Naive B cell (primary cell): ENCODE measurements at places on chromosomes 1 and 21.

- no peak overlapping the region for H3K4me3 ChIP-seq
- DNase-seq = no peak
- H3K4me1 ChIP-seq = no peaks in the 10 kb centered on the region
- peaks cover 13% of the 10 kb centered on the region for H3K27me3 ChIP-seq
Observed at GRCh38 chr1:186152620-186153239, 222.3 kb downstream of the TPR start.

GRCh38 chr1:52140633-52141512, 1.0 kb upstream of the ZFYVE9 start:
- peaks cover 44% of the 10 kb centered on the region for H3K27me3 ChIP-seq
- peak overlapping the region; percentile 12 for H3K27ac ChIP-seq
- peaks cover 9% of the 10 kb centered on the region for H3K4me1 ChIP-seq
- H3K4me3 ChIP-seq = peak overlapping the region; percentile 81

- H3K27ac ChIP-seq = no peak overlapping the region
- no peak for DNase-seq
Observed at GRCh38 chr21:39011911-39012310, 171.3 kb downstream of the PSMG1 start.

- H3K4me1 ChIP-seq = no peaks in the 10 kb centered on the region
- peaks cover 16% of the 10 kb centered on the region for H3K27me3 ChIP-seq
- no peaks in the 10 kb centered on the region for H3K36me3 ChIP-seq
- H3K4me3 ChIP-seq = no peak overlapping the region
Observed at GRCh38 chr1:55352811-55353180, 137.6 kb upstream of the USP24 start.

GRCh38 chr1:65230731-65231481, 78.4 kb upstream of the DNAJC6 start:
- H3K4me3 ChIP-seq = no peak overlapping the region
- DNase-seq = no peak
- no peaks in the 10 kb centered on the region for H3K4me1 ChIP-seq
- H3K27ac ChIP-seq = no peak overlapping the region
- H3K27me3 ChIP-seq = peaks cover 12% of the 10 kb centered on the region

- no peak for DNase-seq
- no peak overlapping the region for H3K27ac ChIP-seq
- H3K4me3 ChIP-seq = no peak overlapping the region
- peaks cover 13% of the 10 kb centered on the region for H3K4me1 ChIP-seq
- H3K27me3 ChIP-seq = no peaks in the 10 kb centered on the region
Observed at GRCh38 chr1:212401838-212402582, 12.7 kb downstream of the PACC1 start.

- peak overlapping the region; percentile 46 for H3K27ac ChIP-seq
- H3K4me1 ChIP-seq = peaks cover 21% of the 10 kb centered on the region
- H3K4me3 ChIP-seq = no peak overlapping the region
- H3K27me3 ChIP-seq = peaks cover 13% of the 10 kb centered on the region
- no peaks in the 10 kb centered on the region for H3K36me3 ChIP-seq
Observed at GRCh38 chr1:14254251-14254650, 344.2 kb upstream of the KAZN start.

DNA sequence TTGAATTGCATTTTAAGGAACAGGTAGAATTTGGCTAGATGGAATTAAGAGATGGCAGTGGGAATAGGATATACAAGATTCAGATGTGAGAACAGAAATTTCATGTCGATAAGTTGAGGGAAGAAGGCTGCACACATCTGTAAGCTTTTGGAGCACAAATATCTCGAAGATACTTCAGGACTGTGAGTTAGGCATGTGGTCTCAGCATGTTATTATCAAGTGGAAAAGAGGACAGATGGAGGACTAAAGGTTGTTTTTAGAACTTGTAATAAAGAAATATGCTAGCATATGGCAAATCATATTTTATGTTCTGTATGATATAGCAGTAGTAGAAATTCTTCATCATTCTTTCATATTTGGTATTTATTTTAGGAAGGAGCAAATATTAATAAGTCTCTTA, 61.5 kb downstream of the KIF1B start:
- no peak overlapping the region for H3K4me3 ChIP-seq
- no peaks in the 10 kb centered on the region for H3K27me3 ChIP-seq
- H3K4me1 ChIP-seq = no peaks in the 10 kb centered on the region
- no peaks in the 10 kb centered on the region for H3K36me3 ChIP-seq
- no peak overlapping the region for H3K27ac ChIP-seq

- no peak overlapping the region for H3K27ac ChIP-seq
- peaks cover 42% of the 10 kb centered on the region for H3K27me3 ChIP-seq
- H3K36me3 ChIP-seq = no peaks in the 10 kb centered on the region
- DNase-seq = no peak
- H3K4me3 ChIP-seq = peak overlapping the region; percentile 37
Observed at GRCh38 chr1:109252167-109252892, 3.0 kb downstream of the CELSR2 start.

- no peak for DNase-seq
- H3K4me1 ChIP-seq = peaks cover 37% of the 10 kb centered on the region
- H3K27ac ChIP-seq = peak overlapping the region; percentile 99
- H3K36me3 ChIP-seq = no peaks in the 10 kb centered on the region
- peak overlapping the region; percentile 96 for H3K4me3 ChIP-seq
Observed at GRCh38 chr1:28642056-28642846, 616 bp downstream of the TAF12 start.

- H3K27ac ChIP-seq = no peak overlapping the region
- H3K4me3 ChIP-seq = no peak overlapping the region
- H3K4me1 ChIP-seq = peaks cover 20% of the 10 kb centered on the region
- H3K27me3 ChIP-seq = no peaks in the 10 kb centered on the region
Observed at GRCh38 chr1:24421502-24421901, 5.9 kb downstream of the NIPAL3 start.

GRCh38 chr21:46340998-46341397, 17.0 kb downstream of the PCNT start:
- H3K4me1 ChIP-seq = peaks cover 4% of the 10 kb centered on the region
- no peak overlapping the region for H3K27ac ChIP-seq
- H3K36me3 ChIP-seq = peaks cover 19% of the 10 kb centered on the region
- no peak for DNase-seq
- no peaks in the 10 kb centered on the region for H3K27me3 ChIP-seq
- H3K4me3 ChIP-seq = no peak overlapping the region

DNA sequence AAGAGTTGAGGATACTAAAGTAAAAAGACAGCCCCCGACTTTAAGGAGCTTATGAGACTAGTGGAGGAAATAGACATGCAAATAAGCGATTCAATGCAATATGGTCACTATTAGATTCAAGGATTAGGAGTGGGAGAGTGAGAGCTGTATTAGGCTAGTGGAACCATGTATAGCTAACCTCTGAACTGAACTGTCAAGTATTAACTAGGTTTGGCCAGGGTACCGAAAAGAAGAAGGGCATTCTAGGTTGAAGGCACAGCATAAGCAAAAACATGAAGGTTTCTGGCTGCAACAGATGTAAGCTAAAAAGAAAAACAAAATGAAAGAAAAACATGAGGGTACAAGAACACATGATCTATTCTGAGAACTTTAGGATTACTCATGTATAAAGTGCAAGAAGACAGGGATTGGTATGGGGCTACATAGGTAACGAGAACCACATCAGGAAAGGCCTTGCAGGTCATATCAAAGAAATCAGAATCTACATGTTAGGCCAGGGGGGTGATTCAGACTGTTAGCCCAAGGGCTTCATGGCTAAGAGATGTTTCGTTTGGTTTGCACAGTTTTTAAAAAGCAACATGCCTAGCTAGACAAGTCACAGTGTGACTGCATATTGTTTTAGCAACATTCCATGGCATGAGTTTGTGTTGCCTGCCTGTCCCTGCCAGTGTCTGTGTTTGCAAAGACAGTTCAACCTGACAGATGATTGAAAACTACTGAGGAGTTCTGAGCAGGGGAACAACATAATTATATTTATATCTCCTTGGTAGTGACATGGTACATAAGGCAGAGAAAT, 54.4 kb upstream of the HAO2 start:
- no peaks in the 10 kb centered on the region for H3K36me3 ChIP-seq
- H3K4me3 ChIP-seq = no peak overlapping the region
- DNase-seq = no peak
- no peaks in the 10 kb centered on the region for H3K4me1 ChIP-seq

GRCh38 chr1:42993502-42994136, 35.0 kb upstream of the SLC2A1 start:
- H3K36me3 ChIP-seq = peaks cover 14% of the 10 kb centered on the region
- no peaks in the 10 kb centered on the region for H3K27me3 ChIP-seq
- H3K4me1 ChIP-seq = peaks cover 26% of the 10 kb centered on the region
- DNase-seq = peak; percentile 68

GRCh38 chr1:3903141-3904005, 3.3 kb upstream of the C1orf174 start:
- H3K27ac ChIP-seq = no peak overlapping the region
- no peak for DNase-seq
- H3K36me3 ChIP-seq = no peaks in the 10 kb centered on the region
- peaks cover 21% of the 10 kb centered on the region for H3K4me1 ChIP-seq
- H3K27me3 ChIP-seq = no peaks in the 10 kb centered on the region

DNA sequence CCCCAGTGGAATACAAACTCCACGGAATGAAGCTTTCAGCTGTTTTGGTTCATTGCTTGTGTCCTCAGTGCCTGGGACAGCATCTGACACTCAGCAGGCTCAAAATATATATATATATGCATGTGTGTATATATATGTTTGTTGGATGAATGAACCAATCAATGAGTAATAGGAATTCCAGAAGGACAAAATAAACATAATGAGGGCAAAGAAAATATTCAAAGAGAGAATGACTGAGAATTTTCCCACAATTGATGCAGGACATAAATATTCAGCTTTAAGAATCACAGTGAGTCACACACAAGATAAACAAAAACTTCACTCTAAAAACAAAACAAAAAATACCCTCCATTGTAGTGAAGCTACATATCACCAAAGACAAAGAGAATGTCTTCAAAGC, 64.0 kb downstream of the CHD5 start:
- no peaks in the 10 kb centered on the region for H3K4me1 ChIP-seq
- H3K27ac ChIP-seq = no peak overlapping the region
- no peaks in the 10 kb centered on the region for H3K36me3 ChIP-seq

GRCh38 chr1:197200272-197200899, 53.9 kb upstream of the ASPM start:
- H3K4me1 ChIP-seq = peaks cover 67% of the 10 kb centered on the region
- peak overlapping the region; percentile 95 for H3K4me3 ChIP-seq
- no peaks in the 10 kb centered on the region for H3K36me3 ChIP-seq
- peak overlapping the region; percentile 96 for H3K27ac ChIP-seq

- peaks cover 5% of the 10 kb centered on the region for H3K4me1 ChIP-seq
- H3K36me3 ChIP-seq = no peaks in the 10 kb centered on the region
- no peak overlapping the region for H3K4me3 ChIP-seq
- no peaks in the 10 kb centered on the region for H3K27me3 ChIP-seq
Observed at GRCh38 chr1:10185759-10186158, 24.6 kb upstream of the KIF1B start.

DNA sequence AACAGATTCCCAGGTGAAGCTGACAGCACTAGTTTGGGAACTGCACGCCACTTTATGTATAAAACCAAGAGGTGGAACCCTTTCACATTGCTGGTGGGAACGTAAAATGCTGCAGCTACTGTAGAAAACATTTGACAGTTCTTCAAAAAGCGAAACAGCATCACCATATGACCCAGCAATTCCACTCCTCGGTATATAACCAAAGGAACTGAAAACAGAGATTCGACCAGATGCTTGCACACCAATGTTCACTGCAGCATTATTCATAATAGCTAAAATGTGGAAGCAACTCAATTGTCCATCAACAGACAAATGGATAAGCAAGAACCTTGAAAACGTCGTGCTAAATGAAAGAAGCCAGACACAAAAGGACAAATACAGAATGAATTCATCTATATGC, 17.5 kb downstream of the RSPH1 start:
- H3K4me3 ChIP-seq = no peak overlapping the region
- no peaks in the 10 kb centered on the region for H3K27me3 ChIP-seq

GRCh38 chr1:82837766-82838465, 1037.2 kb downstream of the ADGRL2 start:
- no peaks in the 10 kb centered on the region for H3K4me1 ChIP-seq
- no peak for DNase-seq
- H3K27ac ChIP-seq = no peak overlapping the region
- no peaks in the 10 kb centered on the region for H3K36me3 ChIP-seq
- H3K27me3 ChIP-seq = no peaks in the 10 kb centered on the region

GRCh38 chr1:175414291-175414884, 221.8 kb upstream of the KIAA0040 start:
- H3K27me3 ChIP-seq = peaks cover 43% of the 10 kb centered on the region
- H3K27ac ChIP-seq = no peak overlapping the region

- peak overlapping the region; percentile 81 for H3K4me3 ChIP-seq
- H3K36me3 ChIP-seq = peaks cover 10% of the 10 kb centered on the region
- peak; percentile 31 for DNase-seq
- no peak overlapping the region for H3K27ac ChIP-seq
Observed at GRCh38 chr1:32892368-32893197, 6.3 kb downstream of the HPCA start.

GRCh38 chr21:40636026-40636425, 210.9 kb downstream of the DSCAM start:
- no peaks in the 10 kb centered on the region for H3K4me1 ChIP-seq
- no peak for DNase-seq
- no peak overlapping the region for H3K4me3 ChIP-seq
- no peak overlapping the region for H3K27ac ChIP-seq

DNA sequence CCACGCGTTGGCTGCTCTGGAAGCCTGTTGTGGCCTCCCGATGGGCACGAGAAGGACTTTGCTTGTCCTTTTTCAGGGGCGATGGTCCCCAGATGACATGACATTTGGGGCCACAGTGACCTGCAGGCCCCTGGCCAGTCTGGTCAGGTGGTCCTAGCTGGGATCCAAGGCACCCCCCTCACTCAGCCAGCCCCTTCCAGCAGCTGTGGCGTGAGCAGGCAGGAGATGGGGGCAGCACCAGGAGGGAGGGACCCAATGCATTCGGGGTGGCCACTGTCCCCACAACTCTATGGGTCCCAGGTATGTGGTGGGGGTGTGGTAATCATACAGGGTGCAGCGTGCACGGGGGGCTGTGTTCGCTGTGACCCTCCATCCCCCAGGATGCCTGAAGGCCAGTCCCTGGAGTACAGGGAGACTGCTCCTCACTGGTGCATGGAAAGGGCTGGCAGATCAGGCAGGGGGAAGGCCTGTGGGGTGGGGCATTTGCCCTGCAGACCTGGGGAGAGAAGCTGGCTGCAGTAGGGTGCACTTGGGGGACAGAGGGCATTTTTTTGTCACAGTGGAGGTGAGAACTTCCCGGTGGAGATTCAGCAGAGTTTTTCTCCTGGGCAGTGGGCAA, 31.7 kb downstream of the WNT3A start:
- peaks cover 5% of the 10 kb centered on the region for H3K4me1 ChIP-seq
- H3K36me3 ChIP-seq = no peaks in the 10 kb centered on the region
- H3K4me3 ChIP-seq = no peak overlapping the region
- no peak overlapping the region for H3K27ac ChIP-seq
- H3K27me3 ChIP-seq = peaks cover 57% of the 10 kb centered on the region

GRCh38 chr1:221100611-221101010, 221.4 kb downstream of the HLX start:
- peaks cover 8% of the 10 kb centered on the region for H3K36me3 ChIP-seq
- DNase-seq = no peak
- H3K4me3 ChIP-seq = no peak overlapping the region
- no peak overlapping the region for H3K27ac ChIP-seq
- H3K27me3 ChIP-seq = no peaks in the 10 kb centered on the region
- H3K4me1 ChIP-seq = peaks cover 27% of the 10 kb centered on the region

DNA sequence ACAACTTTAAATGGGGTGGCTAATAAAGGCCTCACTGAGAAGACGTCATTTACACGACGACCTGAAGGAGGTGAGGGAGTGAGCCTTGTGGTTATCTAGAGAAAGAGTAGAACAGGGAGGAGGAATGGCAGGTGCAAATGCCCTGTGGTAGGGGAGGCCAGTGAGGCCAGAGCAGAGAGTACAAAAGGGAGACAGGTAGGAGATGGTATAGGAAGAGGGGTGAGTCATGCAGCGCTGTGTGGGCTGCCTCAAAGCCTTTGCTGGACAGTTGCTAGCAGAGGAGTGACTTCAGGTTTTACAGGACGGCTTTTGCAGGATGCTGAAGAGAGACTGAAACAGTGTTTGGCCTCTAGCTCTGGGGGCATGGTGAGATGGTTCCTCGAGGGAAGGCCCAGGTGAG, 116.0 kb downstream of the IER5 start:
- no peak overlapping the region for H3K4me3 ChIP-seq
- no peaks in the 10 kb centered on the region for H3K36me3 ChIP-seq
- H3K4me1 ChIP-seq = no peaks in the 10 kb centered on the region
